ENCODE measurements at places on chromosomes 6 and 20.

DNA sequence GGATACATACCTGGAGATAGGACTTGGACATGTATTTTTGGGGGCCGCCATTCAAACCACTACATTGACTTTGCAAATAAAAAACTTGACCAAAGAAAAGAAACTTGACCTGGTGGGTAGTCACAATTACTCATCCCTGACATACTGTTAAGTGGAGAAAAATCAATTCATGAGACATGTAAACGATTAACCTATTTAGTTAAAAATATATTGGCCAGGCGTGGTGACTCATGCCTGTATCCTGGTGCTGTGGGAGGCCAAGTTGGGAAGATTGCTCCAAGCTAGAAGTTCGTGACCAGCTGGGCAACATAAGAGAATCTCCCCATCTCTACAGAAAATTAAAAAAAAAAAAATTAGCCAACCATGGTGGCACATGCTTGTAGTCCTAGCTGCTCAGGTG lies 2.5 kb upstream of the SRSF12 start:
- peak; percentile 21 for DNase-seq

DNA sequence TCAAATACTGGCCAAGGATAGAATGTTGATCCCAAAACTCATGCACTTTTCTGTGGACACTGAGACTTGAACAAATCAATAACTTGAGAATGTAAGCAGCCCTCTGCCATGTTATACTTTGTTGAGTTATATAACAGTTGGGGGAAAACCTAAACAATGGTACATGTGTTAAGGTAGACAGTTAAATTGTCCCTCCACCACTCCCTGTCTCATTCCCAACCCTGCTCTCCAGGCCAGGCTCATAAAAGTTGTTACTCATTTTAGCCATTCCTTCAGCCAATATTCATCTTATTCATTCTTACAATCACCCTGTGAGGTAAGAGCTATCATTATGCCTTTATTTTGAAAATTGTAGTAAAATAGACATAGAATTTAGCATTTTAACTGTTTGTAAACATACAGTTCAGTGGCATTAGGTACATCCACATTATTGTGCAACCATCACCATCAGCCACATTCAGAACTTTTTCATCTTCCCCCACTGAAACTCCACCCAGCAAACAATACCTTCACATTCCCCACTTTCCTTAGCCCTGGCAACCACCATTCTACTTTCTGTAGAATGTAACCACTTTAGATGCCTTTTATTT lies 38.2 kb upstream of the IER3 start:
- DNase-seq = peak; percentile 75

- no peak for DNase-seq
These were observed 175.2 kb downstream of the DHX35 start for GRCh38 chr20:39137299-39137698.

- no peak for DNase-seq
These were observed 39.8 kb upstream of the NAA20 start for GRCh38 chr20:19977373-19977770.

GRCh38 chr20:24503352-24503931 lies 34.0 kb downstream of the SYNDIG1 start:
- DNase-seq = peak; percentile 11

- DNase-seq = no peak
These were observed 66.0 kb upstream of the GPR6 start for GRCh38 chr6:109912118-109912517.

GRCh38 chr6:69693762-69694161 lies 103.0 kb downstream of the LMBRD1 start:
- no peak for DNase-seq

DNA sequence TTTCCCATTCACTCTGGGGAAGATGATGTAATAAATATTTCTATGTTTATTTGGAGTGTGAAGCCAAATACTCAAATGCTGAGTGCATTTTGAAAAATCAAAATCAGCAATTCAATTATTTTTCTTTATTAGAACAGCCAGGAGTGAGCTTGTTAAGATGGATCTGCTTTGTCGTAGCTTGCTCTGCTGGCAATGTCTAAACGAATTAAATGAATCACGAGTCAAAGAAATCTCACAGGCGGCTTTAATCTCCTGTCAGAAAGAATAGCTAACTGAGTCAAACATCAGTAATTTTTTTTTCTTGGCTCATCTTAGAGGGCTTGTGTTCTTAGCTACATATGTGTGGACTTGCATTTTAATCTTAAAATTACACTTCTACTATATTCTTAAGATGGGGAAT lies 100.2 kb upstream of the HMGN3 start:
- DNase-seq = no peak

DNA sequence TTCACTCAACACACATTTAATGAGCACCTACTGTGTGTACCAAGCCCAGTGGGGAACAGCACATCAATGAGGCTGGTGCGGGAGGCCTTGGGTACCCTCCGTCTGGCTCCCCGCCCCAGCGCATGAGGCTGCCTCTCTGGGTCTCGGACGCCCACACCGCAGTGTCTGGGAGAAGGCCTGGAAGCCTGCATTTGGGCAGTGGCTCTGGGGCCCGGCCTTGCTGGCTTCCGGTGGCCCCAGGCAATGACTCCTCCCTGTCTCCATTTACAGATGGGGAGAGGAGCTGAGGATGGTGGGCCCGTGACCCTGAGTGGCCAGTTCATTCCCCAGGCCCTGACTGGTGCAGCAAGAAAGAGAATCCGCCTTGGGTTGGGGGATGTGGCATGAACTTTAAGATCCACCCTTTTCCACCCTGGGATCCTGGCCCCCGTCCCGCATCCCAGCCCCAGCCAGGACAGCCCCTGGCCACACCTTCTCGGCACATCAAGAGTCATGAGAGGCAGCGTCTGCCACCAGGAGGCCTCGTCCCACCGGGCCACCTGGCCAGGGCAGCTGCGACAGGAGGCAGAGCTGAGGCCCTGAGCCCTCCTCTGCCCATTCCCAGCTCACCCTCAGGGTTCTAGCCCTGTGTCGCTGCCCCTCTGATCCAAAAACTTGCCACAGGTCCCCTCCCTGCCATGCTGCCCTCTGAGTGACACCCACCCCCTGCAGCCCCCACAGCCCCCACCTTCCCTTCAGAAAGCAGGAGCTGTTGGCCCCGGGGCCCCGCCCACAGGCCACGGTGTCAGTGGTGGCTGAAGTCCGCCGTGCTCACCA lies 17.5 kb upstream of the MRGBP start:
- no peak for DNase-seq

DNA sequence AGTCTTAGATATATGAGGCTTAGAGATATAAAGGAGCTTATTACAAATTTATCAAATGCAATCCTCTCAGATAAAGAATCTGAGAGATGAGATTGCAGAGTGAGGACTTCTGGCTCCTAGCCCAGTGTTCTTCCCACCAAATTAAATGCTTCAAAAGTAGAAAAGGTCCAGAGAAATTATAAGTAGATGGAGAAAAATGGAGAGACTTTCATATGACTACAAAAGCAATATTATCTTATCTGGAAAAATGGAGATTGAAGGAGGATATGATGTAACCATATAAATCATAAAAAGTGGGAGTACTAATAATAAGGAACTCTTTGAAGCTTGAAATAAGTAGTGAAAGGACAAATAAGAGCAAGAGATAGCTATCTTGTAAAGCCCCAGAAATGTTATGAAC lies 2.8 kb downstream of the KCTD20 start:
- no peak for DNase-seq

GRCh38 chr6:84390851-84391250 lies 163.4 kb upstream of the CEP162 start:
- DNase-seq = no peak

DNA sequence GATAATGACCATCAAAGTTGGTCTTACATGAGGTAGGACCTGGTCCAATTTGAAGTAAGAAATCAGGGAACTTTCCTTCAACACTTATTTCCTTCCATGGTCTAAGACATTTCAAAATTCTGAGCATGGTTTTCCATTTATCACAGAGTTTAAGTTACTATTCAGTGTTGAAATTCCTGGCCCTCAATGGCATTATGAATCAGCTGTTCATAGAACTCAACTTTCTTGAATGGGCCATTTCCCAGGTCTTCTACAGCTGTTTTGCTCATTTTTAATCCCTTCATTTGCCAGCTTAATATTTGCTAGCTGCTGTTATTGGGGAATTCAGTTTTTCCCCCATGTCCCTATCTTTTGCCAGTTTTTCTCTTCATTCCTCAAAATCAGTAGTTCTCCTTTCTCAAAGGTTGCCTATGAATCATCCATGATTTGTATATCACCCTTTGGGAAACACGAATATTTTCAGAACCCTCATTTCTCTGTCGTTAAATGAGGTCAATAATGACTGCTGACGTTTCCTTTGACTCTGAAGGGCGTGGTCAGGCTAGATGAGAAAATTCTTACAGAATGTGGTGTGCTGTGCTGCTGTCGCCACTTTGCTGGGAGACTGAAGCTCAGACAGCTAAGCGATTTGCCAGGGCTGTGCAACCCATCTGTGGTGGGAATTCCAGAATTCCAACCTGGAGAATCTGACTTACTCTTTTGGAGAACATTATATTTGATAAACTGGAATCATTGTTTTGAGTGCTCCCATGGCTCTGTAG lies 216.5 kb upstream of the FLRT3 start:
- no peak for DNase-seq

GRCh38 chr20:20442466-20442865 lies 74.6 kb downstream of the INSM1 start:
- DNase-seq = no peak
